CD4-positive, alpha-beta T cell treated with Interleukin-6 for 4 hours (primary cell): ENCODE measurements at places on chromosomes 4 and X.
A peak's percentile ranks its signal among the peaks of the same experiment; 100 is the strongest.

GRCh38 chrX:111728096-111728495 lies 47.1 kb downstream of the ALG13 start:
- no peak for DNase-seq

DNA sequence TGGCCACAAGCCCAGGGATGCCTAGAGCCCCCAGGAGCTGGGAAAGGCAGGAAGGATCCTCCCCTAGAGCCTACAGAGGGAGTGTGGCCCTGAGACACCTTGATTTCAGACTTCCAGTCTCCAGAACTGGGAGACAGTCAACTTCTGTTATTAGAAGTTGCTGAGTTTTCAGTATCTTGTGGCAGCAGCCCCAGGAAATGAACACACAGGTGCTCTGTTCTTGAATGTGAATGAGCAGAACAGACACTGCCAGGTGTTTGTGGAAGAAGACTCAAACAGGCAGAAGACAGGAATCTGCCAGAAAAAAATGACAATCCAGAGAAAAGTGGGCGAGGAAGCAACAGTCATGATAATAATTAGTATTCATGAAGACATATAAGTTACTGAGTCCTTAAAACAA lies 64.5 kb upstream of the STS start:
- DNase-seq, result no peak

GRCh38 chr4:120633810-120634209 lies 288.7 kb downstream of the PRDM5 start:
- DNase-seq, result no peak

GRCh38 chr4:128552586-128552907 lies 257.0 kb upstream of the JADE1 start:
- DNase-seq, result no peak

GRCh38 chr4:70759627-70760026 lies 37.9 kb downstream of the RUFY3 start:
- no peak for DNase-seq

- DNase-seq, result no peak
These were observed 449.5 kb upstream of the HS3ST1 start for GRCh38 chr4:11878241-11878640.

GRCh38 chrX:68424719-68425118 lies 8.6 kb downstream of the OPHN1 start:
- no peak for DNase-seq

DNA sequence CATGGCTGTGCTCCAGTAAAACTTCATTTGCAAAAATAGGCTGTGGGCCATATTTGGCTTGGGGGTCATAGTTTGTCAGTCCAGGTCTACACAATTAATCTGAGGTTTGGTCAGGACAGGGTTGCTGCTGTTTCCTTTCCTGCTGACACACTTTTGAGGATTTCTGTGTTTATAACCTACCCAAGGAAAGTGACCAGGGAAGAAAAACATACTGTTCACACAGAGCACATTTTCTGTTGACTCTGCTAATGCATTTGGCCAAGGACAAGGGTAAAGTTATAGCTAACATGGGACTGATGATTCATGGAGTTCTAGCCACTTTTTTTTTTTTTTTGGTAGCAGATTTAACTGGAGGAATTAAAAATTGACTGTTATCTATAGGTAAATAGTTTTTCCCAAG lies 43.9 kb upstream of the GEMIN8 start:
- no peak for DNase-seq

DNA sequence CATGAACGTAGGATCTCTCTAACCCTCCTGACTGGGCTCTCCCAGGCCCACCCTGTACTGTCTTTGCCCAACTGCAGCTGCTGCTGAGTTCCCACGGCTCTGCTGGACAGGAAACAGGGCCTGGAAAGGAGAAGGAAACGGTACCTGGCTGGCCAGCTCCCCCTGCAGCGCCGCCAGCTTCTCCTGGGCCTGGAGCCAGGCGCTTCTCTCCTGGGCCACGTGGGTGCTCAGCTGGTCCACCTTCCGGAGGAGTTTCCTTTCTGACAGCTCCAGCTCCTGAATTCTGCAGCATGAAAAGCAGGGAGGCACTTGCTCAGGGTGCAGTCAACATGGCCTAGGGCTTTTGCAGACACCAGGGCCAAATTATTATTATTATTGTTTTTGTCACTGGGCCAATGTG lies 6.5 kb downstream of the C4orf50 start:
- DNase-seq, result no peak

DNA sequence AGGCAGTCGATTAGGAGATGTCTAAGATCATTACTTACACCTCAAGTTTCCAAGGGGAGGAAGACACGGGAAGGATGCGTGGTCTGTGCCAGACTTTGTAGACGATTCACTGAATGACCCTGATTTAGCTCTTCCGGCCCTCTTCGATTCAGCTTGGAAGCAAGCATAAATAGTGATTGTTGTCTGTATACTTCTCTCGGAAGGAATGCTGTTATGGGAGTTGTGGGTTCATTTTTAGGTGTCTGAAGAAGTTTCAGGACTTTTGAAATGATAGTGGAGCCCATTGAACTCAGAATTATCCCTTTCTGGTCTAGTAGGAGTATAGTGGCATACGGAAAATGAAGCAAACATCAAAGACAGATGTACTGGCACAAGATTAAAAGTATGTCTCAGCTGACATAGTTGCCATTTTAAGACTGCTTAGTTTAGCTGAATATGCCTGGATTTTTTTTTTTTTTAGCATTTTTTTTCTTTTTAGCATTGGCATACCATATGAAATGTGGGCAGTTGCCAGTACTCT lies 1.0 kb upstream of the ANKRD17 start:
- peak; percentile 5 for DNase-seq

- DNase-seq, result no peak
These were observed 55.2 kb downstream of the HTRA3 start for GRCh38 chr4:8324640-8325239.

GRCh38 chr4:102246416-102246815 lies 98.9 kb downstream of the SLC39A8 start:
- DNase-seq, result no peak

DNA sequence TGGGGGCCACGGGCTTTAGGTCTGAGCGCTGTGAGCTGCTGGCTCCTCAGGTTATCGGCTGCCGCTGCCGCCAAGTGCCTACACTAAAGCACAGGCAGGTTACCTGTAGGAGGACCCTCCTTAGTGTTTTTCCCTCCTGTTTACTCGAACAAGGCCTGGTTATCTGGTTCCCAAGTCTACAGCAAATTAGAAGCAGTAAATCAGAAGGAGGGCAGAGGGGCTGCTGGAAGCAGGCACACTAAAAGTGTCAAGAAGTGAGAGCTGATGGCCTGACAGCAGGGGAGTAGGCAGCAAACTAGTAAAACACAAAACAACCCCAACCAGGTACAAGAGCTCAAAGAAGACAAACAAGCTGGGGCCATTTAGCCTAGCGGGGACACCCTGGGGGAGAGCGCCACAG lies 125.0 kb upstream of the PJA1 start:
- no peak for DNase-seq

DNA sequence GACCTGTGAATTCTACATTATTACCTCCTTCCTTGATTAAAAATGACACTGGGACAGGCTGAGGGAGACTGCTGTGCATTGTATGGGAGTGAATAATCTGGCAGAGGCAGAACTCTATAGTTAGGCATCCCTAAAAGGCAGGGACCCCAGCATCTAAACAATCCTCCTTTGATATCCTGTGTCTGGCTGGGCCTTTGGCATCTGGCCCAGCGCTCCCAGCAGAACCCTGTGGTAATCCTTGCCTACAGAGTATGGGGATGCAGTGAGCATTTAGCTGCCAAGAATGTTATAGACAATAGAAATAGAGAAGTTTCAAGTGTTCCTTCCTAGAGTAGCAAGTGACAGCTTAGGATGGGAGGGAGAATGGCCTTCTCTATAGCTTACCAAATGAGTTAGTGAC lies 38.5 kb downstream of the ZCCHC12 start:
- no peak for DNase-seq

DNA sequence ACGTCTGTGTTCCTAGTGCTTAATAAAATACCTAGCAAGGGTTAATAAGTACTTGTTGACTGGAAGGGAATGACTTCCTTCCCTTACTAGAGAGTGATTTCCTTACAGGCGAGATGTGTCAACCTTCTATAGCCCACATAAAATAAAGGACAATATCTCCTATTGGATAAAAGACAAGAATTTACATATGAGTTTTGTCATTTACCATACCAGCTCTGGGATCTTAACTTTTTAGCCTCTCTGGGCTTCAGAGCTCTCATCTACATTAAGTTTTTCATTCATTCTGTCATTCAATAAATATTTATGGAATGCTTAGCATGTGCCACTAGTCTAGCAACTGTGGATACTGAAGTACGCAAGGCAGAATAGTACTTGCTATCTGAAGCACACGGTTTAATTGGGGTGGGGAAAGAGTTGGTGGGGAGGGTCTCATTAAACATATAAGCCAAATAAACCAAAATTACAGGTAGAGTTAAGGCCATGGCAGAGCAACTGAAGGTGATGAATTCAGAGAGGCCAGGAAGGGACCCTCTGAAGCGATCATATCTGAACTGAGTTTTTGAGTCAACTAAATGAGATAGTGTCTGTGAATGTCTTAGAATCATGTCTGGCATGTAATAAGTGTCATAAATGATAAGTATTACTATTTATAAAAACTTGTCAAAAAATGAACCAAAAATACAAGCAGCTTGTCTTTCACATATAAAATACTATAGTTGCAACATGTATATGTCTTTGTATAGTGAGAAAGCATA lies 91.6 kb upstream of the BMP2K start:
- no peak for DNase-seq

- DNase-seq, result peak; percentile 9
These were observed 33.2 kb upstream of the SLC9A7 start for GRCh38 chrX:46791927-46792809.
